ENCODE measurements at places on chromosomes 12 and 14.

DNA sequence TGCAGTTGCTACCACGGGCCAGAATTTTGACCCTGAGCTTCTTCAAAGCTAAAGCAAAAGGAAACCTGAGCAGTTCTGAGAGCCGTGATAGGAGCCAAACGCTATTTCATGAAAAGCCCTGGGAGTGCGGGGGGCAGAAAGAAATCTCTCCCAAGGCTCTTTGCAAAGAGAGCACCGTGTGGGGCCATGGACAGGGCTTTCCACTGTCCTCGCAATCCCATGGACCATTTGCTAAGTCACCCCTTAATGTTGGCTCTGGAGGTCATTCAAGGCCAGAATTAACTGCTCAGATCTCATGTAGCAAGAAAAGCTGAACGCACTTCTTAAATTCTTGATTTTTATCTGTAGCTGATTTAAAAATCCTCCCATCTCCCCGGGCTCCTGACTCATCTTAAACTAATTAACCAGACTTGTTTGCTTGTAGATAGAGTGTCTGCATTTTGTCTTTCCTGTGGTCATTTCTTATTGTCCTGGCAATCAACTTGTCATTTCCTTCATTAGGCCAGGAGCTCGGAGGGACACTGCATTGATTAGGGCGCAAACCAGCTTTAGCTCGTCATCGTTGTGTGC is 24.8 kb downstream of the CLSTN3 start:
- DNase-seq = no peak

- DNase-seq = no peak
Measured at GRCh38 chr12:19576506-19577280, 137.4 kb downstream of the AEBP2 start.

DNA sequence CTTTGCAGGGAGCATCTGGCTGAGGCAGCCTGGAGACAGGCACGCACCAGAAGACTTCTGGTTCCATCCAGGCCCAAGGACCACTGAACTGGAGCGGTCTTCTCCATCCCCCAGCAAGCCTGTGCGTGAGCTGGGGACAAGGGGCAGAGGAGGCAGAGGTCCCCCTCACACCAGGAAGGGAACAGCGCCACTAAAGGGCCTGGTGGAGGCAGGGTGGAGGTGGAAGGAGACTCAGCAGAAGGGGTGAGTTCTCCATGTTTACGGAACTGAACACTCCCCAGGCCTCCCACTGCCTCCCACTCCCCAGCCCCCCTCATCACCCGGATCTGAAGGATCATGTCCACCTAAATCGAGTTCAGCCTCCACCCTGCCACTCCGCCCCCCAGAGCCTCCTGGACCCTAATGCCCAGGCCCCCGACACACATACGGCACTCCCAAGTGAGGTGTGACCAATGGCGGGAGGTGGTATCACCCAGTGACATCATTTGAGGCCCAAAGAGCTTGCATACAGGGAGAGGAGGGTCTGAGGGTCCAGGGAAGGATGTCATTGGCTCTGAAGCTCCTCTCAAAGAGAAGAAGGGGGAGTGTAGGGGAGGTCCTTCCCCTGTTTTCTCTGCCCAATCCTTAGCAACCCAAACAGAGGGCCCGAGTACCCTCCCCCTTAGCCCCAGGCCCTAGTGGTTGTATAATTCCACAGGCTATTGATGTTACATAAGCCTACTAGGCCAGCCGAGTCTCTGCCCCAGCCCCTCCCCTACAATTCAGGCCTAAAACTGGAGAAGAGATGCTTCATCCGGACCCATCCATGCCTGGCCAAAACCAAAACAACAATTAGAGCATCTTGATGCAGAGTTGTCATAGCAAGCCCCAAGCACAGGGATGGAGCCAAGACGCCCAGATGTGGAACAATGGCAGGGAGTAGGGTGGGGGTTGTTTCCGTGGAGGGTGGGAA is 1.0 kb downstream of the FAIM2 start:
- DNase-seq = no peak

GRCh38 chr14:84343656-84344055 is 1186.3 kb upstream of the FLRT2 start:
- DNase-seq = peak; percentile 94

DNA sequence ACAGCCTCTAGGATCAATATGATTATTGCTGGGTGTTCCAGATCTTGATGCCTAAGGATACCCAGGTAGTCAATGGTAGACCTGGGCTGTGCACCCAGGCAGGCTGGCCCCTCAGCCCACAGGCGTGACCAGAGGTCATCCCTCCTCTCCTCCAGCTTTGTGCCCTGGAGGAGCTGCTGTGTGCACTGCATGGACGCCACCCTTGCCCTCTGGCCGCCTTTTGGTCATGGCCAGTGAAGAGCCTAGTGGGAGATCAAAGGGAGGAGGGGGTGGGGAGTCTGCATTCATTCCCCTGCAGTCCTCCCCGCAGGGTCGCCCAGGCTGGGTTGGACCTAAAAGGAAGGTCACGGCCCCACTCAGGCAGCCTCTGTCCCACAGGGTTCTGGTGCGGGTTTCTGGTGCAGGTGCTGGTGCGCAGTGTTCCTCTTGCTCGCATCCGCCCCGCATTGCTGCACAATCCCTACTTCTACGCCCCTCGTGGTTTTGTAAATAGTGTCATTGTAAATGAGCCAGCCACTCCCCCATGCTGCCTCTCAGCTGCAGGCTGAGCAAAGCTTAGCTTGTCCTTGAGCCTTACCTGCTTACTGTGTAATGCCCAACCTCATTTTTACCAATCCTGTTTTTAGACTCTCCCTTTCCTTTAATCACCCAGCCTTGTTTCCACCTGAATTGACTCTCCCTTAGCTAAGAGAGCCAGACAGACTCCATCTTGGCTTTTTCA is 55.3 kb downstream of the PSMA6 start:
- no peak for DNase-seq

GRCh38 chr14:50773632-50774541 is 57.1 kb downstream of the NIN start:
- DNase-seq = no peak

GRCh38 chr12:57539-57938 is 9.0 kb upstream of the IQSEC3 start:
- no peak for DNase-seq

- DNase-seq = no peak
Measured at GRCh38 chr14:101196051-101196712, 292.7 kb upstream of the RTL1 start.

GRCh38 chr12:88625356-88625755 is 45.1 kb upstream of the KITLG start:
- DNase-seq = no peak

- DNase-seq = no peak
Measured at GRCh38 chr12:6073426-6073825, 51.0 kb downstream of the VWF start.

DNA sequence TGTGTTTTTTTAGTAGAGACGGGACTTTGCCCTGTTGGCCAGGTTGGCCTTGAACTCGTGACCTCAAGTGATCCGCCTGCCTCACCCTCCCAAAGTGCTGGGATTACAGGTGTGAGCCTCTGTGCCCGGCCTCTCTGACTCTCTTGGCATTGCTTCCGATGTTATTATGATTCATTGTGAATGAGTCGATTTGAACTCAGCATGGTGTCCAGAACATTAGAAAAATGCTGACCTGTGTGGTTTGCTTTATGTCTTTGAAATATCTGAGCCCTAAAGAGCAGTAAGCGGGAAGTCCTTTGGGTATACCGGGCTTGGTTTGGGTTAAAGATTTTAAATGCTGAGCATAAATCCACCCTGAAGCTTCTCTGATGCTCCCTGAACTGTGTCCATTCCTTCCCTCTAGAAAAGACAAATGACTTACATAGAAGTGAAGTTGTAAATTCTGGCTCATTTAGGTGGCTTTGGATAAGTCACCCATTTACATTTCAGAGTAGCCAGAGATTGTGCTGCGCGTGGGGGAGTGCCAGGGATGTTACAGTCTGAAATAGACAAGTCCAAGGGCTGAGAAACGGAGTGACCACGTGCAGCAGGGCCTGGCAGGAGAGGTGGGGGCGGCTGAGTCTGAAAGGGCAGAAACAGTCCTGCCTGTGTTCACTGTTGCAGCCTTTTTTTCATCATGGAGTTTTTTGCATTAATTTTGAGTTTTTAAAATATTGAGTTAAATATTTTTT is 39.6 kb downstream of the SLC15A4 start:
- DNase-seq = no peak

DNA sequence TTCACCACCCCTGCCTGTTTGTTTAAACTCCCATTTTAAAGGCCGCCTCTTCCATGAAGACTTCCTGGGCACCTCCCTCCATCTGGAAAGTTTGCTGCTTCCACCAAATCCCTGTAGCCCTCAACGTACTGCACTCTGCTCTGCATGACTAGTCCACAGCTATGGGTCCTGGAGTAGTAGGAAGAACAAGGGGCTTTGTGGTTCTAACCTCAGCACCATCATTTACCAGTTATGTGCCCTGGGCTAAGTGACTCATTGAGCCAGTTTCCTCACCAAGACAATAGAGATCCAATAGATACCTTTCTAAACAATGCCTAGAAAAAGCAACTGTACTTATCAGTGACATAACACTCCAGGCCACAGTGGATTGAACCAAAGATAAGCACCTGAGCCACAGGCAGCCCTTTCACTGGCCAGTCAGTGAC is 8.5 kb upstream of the LTBP2 start:
- DNase-seq = no peak

DNA sequence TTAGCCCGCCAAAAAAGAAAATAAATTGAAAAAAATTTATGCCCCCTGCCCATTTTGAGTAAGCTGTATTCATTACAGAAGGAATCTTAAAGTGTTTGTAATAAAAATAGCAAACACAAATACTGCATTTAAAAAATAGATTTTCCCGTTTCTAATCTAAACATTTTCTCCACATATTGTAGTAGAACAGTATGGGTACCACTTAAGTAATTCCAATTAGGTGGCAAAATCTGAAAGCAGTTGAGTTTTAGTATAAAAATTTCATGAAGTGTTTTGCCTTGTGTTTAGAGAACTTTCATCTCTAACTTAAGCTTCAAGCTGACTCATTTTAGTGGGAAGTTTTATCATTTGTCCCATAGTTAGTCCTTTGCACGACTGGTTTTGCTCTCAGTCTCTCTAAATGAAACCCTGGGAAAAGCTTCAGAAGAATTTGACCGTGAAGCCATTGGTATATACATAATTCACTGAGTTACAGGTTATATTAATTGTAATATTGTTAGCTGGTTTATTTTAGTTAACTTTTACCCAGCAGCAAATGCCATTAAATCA is 214.6 kb downstream of the ERC1 start:
- no peak for DNase-seq

DNA sequence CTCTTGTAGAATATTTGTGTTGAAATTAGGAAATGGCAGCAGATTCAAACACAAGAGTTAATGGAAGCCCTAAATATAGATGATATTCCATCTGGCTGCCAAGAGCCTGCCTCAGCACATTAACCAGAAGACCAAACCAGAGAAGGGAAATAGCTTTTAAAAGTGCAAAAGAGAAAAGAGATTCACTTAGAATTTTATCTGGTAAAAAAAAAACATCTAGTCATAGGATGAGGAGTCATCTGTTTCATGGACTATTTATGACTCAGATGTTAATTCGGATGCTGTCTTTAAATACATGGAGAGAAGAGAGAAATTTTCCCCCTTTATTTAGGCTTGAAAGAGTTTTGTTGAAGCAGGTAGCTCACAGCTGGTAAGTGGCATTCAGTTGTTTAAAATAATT is 201.6 kb upstream of the NUDT4 start:
- no peak for DNase-seq

DNA sequence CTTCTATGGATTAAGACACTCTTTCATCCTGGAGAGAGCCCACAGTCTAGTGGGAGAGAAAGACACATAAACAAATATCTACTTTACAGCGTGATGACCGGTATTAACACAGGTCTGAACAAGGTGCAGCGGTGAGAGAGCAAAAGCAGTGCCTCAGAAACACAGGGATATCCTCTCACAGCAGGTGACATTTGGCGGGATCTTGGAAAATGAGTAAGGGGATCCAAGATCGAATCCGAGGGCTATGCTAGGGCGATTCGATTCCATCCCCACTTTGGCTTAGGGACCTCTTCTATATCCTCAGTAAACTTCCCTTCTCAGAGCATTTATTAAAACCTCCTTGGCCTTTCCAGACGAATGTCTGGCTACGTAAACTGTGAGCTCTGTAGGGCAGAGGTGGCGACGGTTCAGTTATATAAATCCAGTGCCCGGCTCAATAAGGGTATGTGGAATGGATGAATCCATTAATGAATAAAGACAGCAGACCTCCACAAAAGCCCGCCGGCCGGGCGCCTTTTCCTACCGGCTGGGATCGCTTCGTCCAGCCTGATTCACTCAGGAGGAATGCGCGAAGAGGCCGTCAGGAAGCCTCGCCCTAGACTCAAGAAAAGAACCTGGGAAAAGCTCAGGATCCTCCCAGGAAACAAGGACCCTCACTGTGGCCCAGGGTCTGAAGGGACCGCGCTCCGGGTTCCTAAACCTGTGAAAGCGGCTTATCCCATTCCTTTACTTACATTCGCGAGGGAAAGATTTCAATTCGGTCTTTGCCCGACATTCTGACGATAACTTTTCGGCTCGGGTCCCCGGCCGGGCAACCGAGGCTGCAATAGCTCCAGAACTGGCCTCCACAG is 455 bp downstream of the ATP6V1D start:
- peak; percentile 37 for DNase-seq

DNA sequence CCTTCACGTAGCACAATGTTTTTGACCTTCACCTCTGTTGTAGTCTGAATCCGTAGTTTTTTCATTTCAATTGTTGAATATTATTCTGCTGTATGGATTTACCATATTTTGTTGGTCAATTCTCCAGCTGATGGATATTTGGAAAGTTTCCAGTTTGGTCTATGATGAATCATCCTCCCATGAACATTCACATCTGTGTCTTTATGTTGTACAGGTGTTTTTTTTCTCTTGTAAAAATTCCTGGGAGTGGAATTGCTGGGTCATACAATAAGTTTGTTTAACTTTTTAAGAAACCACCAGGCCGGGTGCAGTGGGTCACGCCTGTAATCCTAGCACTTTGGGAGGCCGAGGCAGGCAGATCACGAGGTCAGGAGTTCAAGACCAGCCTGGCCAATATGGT is 36.7 kb upstream of the GNG2 start:
- DNase-seq = no peak

GRCh38 chr12:88303335-88303734 is 161.2 kb downstream of the TMTC3 start:
- no peak for DNase-seq

GRCh38 chr14:60637479-60638315 is 11.6 kb downstream of the SIX1 start:
- DNase-seq = no peak

GRCh38 chr14:41586237-41586636 is 20.4 kb upstream of the LRFN5 start:
- DNase-seq = no peak

DNA sequence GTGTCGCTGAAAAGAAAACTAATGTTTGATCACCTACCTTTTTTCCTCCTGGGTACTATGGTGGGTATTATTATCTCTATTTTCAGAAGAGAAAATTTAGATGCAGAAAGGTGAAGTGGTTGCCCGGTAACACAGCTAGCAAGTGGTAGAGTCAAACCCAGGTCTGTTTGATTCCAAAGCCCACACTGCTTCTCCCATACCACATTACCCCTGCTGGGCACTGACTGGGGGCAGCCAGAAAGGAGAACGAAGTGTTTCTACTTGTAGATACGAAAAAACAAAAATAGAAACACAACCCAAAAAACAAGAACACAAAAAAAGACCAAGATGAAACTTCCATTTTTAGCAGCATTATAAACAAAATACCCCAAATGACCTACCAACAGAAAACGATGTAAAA is 142.2 kb downstream of the SLC41A2 start:
- no peak for DNase-seq

- DNase-seq = no peak
Measured at GRCh38 chr12:49550693-49551252, 11.9 kb downstream of the KCNH3 start.

All from DMS79 (cell line).